Stimulated activated naive CD4-positive, alpha-beta T cell treated with Interleukin-2 at 50 U/mL for 16 hours (primary cell): ENCODE measurements at places on chromosomes 2 and 18.

DNA sequence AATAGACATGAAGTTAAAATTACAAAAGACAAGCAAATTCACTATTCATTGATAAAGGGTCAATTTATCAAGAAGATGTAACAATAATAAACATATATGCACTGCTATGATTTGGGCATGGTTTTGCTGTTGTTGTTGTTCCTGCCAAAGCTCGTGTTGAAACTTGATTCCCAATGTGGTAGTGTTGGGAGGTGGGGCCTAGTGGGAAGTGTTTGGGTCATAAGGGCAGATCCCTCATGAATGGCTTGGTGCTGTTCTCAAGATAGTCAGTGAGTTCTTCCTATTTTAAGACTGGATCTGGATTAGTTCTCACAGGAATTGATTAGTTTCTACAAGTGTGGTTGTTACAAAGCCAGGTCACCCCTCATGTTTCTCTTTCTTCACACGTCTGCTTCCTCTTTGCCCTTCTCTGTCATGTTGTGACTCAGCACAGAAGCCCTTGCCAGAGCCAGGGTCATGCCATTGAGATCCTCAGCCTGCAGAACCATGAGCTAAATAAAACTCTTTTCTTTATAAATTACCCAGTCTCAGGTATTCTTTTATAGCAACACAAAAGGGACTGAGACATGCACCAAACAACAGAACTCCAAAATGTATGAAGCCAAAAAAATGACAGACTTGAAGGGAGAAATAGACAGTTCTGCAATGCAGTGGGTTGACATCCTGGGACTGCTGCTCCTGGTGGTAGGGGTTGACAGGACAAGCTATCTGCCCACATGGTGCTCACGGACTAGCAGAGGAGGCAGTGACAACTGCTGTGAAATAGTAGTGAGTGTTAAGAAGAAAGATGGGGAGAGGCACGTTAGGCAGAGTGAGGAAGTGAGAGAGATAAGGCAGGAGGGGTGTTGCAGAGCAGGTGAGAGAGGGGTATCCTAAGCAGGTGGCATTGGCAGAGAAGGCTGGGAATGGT, 18.6 kb upstream of the SKA1 start:
- DNase-seq, result no peak

- no peak for DNase-seq
Measured at GRCh38 chr2:59732871-59733566, 820.4 kb downstream of the BCL11A start.

GRCh38 chr2:169065864-169066517, 3.4 kb upstream of the DHRS9 start:
- DNase-seq, result no peak

DNA sequence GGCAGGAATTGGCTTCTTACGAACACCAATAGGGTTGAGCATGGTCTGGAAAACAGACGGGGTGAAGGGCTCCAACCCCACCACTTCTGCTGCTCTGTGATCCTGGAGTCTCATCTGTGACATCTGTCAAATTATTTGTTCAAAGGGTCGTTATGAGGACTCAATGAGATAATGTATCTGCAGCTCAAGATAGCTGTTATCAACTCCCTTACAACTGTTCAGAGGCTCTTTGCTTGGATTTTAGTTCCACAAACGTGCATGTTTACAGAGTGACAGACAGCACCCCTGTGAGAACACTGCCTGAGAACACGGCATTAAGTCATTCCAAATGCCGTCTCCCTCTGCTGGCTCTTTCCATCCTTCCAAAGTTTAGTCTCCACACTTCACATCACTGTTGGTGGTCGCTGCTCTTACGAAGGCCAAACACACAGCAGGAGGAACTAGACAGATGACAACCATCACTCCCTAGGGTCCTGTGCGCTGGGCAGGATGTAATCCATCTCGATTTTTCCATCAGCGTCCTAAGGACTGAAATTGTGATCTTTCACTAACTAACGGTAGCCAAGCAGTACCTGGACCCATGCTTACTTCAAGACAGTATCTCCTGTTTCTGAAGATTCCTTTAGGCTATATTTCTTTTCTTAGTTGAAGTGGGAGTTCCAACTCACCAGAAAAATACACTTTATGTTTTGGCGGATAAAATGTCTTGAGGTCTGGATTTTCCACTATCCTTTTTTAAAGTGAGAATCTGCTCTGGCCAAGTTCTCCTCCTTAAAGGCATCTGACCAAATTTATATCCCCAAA, 220.3 kb downstream of the ANAPC1 start:
- DNase-seq, result no peak

GRCh38 chr2:188610827-188611226, 319.2 kb downstream of the GULP1 start:
- no peak for DNase-seq

DNA sequence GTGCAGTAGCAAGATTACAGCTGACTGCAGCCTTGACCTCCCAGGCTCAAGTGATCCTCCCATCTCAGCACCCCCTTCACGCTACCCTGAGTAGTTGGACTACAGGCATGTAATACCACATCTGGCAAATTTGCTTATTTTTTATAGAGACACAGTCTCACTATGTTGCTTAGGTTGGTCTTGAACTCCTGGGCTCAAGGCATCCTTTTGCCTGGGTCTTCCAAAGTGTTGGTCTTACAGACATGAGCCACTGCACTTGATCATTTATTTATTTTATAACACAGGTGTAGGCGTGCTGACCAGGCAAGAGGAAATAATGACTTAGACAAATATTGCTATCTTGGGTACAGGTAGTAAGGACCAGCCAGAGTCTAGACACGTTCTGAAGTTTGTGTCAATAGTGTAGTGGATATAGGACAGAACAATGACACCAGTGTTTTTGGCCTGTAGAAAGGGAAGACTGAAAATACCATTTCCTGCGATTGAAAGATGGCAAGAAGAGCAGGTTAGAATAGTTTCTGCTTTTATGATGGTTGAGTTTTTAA, 71.0 kb upstream of the THUMPD2 start:
- DNase-seq, result no peak

GRCh38 chr18:30727849-30728248, 314.7 kb downstream of the DSC3 start:
- no peak for DNase-seq

DNA sequence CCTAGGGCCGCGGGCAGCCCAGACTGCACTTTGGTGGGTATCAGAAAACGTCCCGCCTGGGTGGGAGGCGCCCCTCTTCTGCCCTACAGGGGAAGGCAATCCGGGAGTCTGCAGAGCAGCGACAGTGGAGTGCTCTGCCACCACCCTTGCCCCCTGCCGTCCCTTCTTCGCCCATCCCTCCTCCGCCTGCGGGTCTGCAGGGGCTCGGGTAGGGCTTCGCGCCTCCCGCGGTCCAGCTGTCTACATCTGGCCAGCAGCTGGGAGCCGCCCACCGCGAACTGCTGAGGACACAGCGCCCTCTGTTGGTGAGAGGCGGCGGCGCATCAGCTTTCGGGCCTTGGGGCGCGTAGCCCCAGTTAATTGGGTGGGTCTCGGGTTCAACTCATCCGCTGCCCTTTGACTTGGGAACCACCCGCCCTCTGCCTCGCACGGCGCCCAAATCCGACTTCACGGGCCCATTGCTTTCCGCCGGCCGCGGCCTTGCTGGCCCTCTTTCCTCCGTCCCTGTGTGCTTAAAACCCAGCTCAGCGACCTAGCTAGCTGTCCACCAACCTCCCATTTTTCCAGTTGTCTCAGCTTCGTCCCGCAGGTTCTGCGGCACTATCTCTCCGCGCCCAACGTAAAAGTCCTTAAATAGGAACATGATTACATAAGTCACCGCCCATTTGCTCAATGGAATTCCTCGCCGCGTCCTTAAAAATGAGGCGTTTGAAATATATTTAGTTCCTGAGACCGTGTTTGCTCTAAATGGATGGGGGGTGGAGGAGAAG, 17.6 kb downstream of the WNT10A start:
- DNase-seq, result peak; percentile 77

- no peak for DNase-seq
Measured at GRCh38 chr2:96897491-96898134, 27.7 kb upstream of the SEMA4C start.

DNA sequence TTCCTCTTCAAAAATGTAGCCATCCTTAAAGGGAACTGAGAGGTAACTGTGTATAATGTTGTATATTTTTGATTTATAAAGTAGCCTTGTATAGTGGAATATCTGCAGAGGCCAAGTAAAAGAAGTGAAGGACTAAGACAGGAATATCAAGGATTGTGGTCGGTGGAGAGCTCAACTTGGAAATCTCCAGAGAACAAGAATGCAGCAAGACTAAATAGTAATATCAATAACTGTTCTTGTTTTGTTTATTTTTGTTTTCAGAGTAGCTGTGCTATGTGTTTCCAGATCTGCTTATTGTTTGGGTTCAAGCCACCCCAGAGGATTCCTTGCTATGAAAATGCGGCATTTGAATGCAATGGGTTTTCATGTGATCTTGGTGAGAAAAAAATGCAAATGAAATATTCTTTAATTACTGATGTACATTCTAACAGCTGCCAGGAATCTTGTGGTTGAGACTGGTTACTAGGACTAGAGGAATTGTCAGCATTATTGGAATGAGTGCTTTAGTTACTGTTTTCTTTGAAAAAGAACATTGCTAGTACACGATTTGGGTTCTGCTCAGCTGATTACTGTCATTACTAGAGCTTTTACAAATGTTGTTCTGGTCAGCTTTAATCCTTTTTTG, 25.0 kb downstream of the FASTKD2 start:
- DNase-seq, result no peak

DNA sequence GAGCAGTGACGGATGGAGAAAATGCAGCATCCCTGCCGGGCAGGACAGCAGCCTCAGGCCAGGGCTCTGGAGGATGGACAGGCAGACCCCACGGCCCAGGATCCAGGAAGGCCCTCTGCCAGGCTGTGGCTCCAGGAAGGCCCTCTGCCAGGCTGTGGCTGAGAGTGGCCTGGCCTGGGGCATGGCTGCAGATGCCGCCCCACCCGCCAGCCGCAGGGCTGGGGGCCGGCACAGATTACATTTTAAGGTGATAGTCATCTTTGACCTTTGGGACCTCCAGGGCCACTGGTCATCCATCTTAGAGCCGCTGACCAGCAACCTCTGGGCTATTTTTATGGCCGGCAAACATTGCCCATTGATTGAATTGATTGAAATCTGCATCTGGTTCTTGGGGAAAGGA, 98.0 kb upstream of the BOD1L2 start:
- no peak for DNase-seq

DNA sequence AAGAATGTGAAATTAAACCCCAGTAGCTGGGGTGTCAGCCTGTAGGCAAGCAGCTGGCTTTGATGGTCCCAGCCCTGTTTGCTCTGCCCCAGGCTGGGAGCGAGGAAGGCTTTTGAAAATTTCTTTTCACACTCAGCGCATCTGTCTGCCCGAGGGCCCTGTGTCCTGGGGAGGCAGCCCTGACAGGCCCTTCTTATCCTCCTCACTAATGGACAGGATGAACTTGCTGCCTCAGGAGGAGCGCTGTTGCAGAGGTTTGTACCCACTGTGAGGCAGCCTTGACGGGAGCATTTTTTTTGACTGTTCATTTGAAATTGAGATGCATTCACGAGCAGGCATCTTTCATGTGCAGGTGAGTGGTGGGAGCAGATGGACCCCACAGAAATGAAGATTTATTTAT, 62.4 kb downstream of the SERPINB8 start:
- DNase-seq, result no peak

DNA sequence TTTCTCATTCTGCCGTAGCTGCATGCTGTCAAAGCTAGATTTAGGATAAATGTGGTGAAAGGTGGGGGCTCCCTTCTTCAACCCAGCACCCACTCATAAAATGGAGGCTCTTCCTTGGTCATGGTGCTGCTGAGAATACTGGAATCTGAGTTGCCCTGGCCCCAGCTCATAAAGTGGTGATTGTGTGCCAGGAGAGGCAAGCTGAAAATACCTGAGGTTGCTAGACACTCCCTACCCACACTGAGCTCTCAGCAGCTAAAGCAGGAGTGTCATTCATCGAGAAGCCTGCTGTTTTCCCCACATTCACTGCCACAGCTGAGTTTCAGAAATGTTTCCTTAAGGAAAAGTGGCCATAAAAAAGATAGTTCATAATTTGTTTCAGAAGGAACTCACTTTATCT, 297.1 kb upstream of the RBMS1 start:
- DNase-seq, result no peak

DNA sequence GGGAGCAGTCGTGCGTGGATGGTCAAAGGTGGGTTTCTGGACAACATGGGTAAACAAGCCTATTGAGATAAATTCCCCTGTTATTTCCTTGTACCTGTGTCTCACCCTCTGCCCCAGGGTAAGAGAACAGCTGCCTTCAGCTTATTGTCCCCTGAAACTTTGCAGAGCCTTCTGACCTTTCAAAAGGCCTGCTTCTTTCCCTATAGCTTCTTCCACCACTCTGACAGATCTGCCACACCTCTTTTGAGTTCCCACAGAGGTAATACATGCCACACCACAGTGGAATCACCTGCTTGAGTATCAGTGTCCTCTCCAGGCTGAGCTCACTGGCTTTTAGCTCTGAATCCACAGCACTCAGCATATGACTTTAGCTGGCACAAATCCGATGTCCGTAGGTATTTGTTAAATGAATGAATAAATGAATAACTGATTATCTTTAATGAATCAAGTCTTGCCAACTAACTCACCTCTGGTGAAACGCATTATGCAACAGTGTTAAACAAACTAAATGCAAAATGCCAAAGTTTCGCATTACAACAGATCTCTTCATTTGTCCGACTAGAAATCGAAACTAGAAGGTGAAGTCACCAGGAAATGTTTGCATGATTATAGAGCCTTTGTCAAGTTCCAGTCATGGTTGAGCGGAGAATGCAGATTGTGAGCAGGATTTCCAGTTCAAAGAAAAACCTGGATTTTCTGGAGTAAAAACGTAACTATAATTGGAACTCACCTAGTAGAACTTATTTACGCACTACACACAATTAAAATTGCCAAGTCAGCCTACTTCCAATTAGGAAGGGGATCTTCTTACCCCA, 16.4 kb downstream of the DYNAP start:
- no peak for DNase-seq

DNA sequence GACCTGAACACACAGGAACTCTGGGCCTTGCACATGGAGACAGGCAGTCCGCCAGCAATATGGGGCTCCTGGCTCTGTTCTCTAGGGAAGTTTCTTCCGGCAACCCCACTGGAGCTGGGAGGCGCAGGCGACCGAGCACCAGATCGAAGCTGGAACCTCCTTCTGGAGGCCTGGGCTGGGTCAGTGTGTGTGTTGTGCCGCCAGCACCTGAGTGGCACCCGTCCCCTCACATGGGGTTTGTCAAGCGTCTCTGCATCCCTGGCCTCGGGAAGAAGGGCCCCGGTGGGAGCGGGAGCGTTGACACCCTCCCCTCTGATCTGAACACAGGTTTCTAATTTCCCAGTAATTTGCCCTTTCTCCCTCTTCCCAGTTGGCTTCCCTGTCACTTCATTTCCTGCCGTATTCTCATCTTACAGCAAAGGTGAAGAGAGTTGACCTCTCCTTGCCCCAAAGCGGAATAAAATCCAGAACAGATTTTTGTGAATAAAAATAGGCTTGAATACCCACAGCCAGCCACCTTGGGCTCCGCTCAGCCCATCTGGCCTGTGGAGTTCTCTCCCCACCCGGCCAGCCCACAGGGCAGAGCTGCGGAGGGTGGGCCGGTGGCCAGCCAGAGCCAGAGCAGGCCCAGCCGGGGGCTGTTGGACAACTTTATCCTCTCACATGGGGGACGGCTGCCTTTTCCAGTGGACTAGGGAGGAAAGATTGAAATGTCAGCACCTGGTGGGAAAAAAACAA, 85.9 kb downstream of the APOB start:
- no peak for DNase-seq
